Activated CD8-positive, alpha-beta T cell treated with anti-CD3 and anti-CD28 coated beads, Interleukin-2, amount 10 ng/mL, durations not matched to agents 7 days and 5 days (primary cell): ENCODE measurements at places on chromosomes 11 and 22. TPM values are rescaled to one million over a fixed set of nuclear protein-coding genes. Genes with fewer than 3 reads are reported as not detected.

KCNA4 gene
- total RNA-seq, result not detected

PTPRJ gene
- 56.5 TPM for total RNA-seq

P2RX6 gene
- total RNA-seq, result 0.63 TPM

SLC25A45 gene
- 24.5 TPM for total RNA-seq

SGSM1 gene
- not detected for total RNA-seq

OSBPL5 gene
- total RNA-seq, result 11.0 TPM

ANO3 gene
- not detected for total RNA-seq

CHRNA10 gene
- total RNA-seq, result 3.0 TPM

GALNT18 gene
- total RNA-seq, result 0.42 TPM

INSC gene
- 0.13 TPM for total RNA-seq

FAM111B gene
- total RNA-seq, result 69.0 TPM

TRIM48 gene
- total RNA-seq, result not detected

DUSP8 gene
- 0.13 TPM for total RNA-seq

DTX4 gene
- 0.45 TPM for total RNA-seq

ANO9 gene
- total RNA-seq, result 78.9 TPM

NRXN2 gene
- total RNA-seq, result 0.34 TPM
